H1 (cell line): ENCODE measurements at places on chromosomes 12 and 14.

GRCh38 chr12:77294016-77294415, 228.6 kb upstream of the E2F7 start:
- DNase-seq: no peak
- no peaks in the 10 kb centered on the region for H3K4me1 ChIP-seq
- no peaks in the 10 kb centered on the region for H3K36me3 ChIP-seq
- H3K4me3 ChIP-seq: no peak overlapping the region
- H3K27me3 ChIP-seq: no peaks in the 10 kb centered on the region
- no peak overlapping the region for H3K27ac ChIP-seq

DNA sequence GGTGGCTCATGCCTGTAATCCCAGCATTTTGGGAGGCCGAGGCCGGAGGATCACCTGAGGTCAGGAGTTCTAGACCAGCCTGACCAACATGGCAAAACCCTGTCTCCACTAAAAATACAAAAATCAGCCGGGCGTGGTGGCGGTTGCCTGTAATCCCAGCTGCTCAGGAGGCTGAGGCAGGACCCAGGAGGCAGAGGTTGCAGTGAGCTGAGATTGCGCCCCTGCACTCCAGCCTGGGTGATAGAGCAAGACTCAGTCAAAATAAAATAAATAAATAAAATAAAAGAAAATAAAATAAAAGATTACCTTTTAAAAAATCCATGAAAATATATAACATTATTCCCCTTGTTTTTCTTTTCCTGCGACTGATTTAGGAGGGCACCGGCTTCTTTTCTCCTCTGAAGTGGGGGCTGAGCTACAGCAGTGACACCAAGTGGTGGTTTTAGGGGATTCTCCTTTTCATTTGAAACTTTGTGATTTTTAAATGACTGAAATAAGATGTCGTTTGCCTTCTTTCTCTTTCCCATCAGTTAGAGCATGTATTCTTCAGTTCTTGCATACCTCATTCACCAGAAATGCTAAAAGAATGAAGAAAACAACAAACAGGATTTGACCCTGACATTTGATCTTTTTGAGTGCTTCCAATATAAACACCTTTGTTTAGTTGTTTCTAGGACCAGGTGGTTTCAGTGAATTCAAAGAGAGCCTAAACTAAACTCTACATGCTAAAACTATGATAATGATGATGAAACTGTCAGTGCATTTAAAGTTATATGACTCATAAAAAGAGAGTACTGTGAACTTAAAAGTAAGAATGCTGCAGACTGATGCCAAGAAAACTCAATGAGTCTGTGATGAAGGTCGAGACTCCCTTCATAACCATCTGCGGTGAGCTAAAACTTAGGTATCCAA, 22.6 kb upstream of the PKP2 start:
- H3K36me3 ChIP-seq: no peaks in the 10 kb centered on the region
- H3K27me3 ChIP-seq: no peaks in the 10 kb centered on the region
- DNase-seq: no peak
- no peak overlapping the region for H3K4me3 ChIP-seq

DNA sequence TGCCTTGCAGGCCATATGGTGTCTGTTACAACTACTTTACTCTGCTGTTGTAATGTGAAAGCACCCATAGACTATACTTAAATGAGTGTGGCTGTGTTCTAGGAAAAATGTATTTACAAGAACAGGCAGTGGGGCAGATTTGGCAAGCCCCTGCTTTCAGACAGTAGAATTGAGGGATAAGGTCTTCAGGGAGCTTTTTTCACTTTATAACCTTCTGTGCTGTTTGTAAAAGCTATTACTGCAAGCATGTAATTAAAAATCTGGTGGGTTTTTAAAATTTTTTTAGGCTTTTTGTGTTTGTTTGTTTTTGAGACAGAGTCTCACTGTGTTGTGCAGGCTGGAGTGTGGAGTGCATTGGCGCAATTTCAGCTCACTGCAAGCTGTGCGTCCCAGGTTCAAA, 73.9 kb downstream of the VEZT start:
- no peaks in the 10 kb centered on the region for H3K27me3 ChIP-seq
- H3K36me3 ChIP-seq: peaks cover 49% of the 10 kb centered on the region
- H3K27ac ChIP-seq: no peak overlapping the region
- no peaks in the 10 kb centered on the region for H3K4me1 ChIP-seq

GRCh38 chr14:78992867-78993266, 822.7 kb downstream of the NRXN3 start:
- no peak for DNase-seq
- no peak overlapping the region for H3K27ac ChIP-seq
- no peaks in the 10 kb centered on the region for H3K27me3 ChIP-seq

GRCh38 chr14:25090716-25091454, 40.9 kb upstream of the STXBP6 start:
- no peaks in the 10 kb centered on the region for H3K4me1 ChIP-seq
- H3K27me3 ChIP-seq: no peaks in the 10 kb centered on the region
- H3K36me3 ChIP-seq: no peaks in the 10 kb centered on the region
- no peak overlapping the region for H3K4me3 ChIP-seq
- no peak overlapping the region for H3K27ac ChIP-seq
- no peak for DNase-seq

DNA sequence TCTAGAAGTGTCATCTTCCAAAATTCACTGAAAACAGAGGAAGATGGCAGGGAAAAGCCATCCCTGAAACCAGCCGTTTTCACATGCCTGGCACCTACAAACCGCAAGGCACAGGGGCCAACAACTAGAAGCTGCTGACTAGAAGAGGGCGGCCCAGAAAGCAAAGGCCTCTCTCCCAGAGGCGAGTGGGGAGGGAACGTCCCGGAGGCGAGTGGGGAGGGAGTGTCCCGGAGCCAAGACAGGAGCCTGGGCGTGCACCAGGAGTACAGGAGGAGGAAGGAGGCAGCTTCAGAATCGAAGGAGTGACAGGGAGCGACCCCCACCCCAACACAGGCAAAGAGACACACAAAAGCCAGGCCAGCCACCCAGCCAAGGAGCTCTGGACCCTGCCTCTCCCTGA, 21.0 kb downstream of the ANKLE2 start:
- no peaks in the 10 kb centered on the region for H3K27me3 ChIP-seq
- no peak overlapping the region for H3K27ac ChIP-seq
- H3K4me3 ChIP-seq: no peak overlapping the region
- DNase-seq: no peak

GRCh38 chr14:22854963-22855724, 16.4 kb upstream of the LRP10 start:
- H3K27ac ChIP-seq: no peak overlapping the region
- H3K4me1 ChIP-seq: no peaks in the 10 kb centered on the region
- H3K4me3 ChIP-seq: no peak overlapping the region
- H3K36me3 ChIP-seq: no peaks in the 10 kb centered on the region
- DNase-seq: no peak

GRCh38 chr14:73245480-73246325, 8.4 kb downstream of the PAPLN start:
- H3K4me1 ChIP-seq: peaks cover 12% of the 10 kb centered on the region; the same call in 1 of the 2 replicates
- H3K27ac ChIP-seq: no peak overlapping the region
- DNase-seq: no peak
- H3K36me3 ChIP-seq: no peaks in the 10 kb centered on the region
- peak overlapping the region; percentile 54 for H3K4me3 ChIP-seq
- no peaks in the 10 kb centered on the region for H3K27me3 ChIP-seq

GRCh38 chr14:105286759-105287144, 14.0 kb downstream of the BRF1 start:
- no peaks in the 10 kb centered on the region for H3K4me1 ChIP-seq
- H3K4me3 ChIP-seq: no peak overlapping the region
- no peaks in the 10 kb centered on the region for H3K27me3 ChIP-seq

DNA sequence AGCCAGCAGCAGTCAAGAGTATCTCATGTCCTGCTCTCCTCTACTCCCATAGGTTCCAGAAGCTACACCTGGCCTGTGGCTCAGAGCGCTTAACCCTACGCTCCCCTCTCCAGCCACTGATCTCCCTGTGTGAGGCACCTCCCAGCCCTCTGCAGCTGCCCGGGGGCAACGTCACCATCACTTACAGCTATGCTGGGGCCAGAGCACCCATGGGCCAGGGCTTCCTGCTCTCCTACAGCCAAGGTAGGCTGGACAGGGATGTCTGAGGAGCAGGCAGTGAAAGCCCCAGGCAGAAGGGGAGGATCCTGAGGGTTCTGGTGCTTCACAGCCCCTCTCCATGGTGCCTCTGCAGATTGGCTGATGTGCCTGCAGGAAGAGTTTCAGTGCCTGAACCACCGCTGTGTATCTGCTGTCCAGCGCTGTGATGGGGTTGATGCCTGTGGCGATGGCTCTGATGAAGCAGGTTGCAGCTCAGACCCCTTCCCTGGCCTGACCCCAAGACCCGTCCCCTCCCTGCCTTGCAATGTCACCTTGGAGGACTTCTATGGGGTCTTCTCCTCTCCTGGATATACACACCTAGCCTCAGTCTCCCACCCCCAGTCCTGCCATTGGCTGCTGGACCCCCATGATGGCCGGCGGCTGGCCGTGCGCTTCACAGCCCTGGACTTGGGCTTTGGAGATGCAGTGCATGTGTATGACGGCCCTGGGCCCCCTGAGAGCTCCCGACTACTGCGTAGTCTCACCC, 3.6 kb downstream of the LRP10 start:
- no peaks in the 10 kb centered on the region for H3K27me3 ChIP-seq
- H3K36me3 ChIP-seq: no peaks in the 10 kb centered on the region; the same call in 1 of the 2 replicates
- no peak overlapping the region for H3K4me3 ChIP-seq

DNA sequence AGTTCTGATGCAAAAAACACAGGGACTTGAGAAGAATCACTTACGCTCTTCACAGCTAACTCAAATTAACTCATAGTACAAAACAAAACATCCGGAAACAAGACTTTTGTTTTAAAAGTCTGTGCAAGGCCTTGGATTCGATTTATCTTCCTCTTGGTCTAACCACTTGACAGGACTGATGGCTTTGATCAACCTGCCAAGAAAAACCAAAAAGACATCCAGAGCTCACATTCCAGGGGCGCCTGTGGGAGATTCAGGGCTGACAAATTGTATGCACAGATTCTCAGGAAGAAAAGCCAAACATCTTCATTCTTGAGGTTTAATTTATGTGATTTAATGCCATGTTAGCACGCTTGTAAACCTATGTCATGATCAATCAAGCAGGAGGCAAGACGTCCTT, 129.1 kb upstream of the TMCC3 start:
- H3K27me3 ChIP-seq: no peaks in the 10 kb centered on the region
- H3K4me1 ChIP-seq: no peaks in the 10 kb centered on the region
- H3K4me3 ChIP-seq: no peak overlapping the region

- H3K36me3 ChIP-seq: peaks cover 12% of the 10 kb centered on the region; the same call in 1 of the 2 replicates
- H3K4me1 ChIP-seq: peaks cover 7% of the 10 kb centered on the region
- H3K4me3 ChIP-seq: peak overlapping the region; percentile 74; the same call in 1 of the 2 replicates
- DNase-seq: no peak
- no peaks in the 10 kb centered on the region for H3K27me3 ChIP-seq
- H3K27ac ChIP-seq: no peak overlapping the region
These were observed 2.2 kb downstream of the CPSF6 start for GRCh38 chr12:69241438-69242092.

DNA sequence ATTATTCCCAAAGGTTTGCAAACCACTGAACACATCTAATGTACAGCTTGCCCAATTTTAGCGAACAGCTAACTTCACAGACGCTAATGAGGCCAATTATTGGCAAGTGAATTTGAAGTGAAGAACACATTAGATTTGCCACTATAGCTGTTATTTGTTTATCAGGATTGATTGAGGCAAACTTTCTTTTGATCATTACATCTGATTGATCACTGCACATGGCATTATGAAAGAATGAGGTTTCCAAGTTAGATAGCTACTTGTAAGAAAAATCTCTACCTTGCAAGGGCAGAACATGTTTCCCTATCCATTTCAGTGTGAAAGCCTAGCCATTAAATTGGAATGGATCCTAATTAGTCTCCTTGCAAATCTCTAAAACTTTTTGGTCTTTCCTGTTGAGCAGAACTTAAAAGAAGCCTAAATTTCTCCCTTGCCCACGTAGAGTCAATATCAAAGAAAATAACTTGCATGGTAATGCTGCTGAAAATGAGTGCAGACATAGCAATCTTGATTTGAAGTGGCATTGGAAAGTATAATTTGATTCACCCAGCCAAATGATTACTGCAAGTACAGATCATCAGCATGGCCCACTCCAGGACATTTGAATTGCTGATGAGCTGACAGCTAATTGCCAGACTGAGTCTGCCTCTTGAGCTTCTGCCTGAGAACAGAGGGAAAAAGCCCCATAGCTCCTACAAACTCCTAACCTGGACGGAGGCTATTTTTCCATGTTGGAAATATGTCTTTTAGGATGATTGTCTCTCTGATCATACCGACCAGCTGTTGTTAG, 98.6 kb downstream of the TPH2 start:
- H3K27me3 ChIP-seq: no peaks in the 10 kb centered on the region
- no peak overlapping the region for H3K27ac ChIP-seq
- H3K4me3 ChIP-seq: no peak overlapping the region
- no peaks in the 10 kb centered on the region for H3K36me3 ChIP-seq

DNA sequence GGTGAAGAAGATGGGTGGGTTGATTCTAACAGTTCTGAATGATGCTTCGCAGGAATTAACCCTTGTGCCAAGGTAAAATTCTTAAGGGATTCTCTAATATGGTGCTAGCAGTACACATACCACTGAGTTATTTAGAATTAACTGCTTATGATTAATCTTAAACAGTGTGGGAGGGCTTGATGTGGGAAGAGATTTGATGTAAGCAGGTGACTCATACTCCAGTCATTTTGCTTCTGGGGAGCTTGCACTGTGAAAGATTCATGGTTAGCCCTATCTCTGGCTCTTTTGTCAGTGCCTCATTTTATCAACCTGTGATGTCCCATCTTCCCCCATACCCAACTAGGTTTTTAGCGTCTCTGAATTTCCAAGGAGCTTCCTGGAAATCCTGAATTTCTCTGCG, 83.8 kb downstream of the NRXN3 start:
- H3K27ac ChIP-seq: no peak overlapping the region
- no peak overlapping the region for H3K4me3 ChIP-seq
- DNase-seq: no peak

DNA sequence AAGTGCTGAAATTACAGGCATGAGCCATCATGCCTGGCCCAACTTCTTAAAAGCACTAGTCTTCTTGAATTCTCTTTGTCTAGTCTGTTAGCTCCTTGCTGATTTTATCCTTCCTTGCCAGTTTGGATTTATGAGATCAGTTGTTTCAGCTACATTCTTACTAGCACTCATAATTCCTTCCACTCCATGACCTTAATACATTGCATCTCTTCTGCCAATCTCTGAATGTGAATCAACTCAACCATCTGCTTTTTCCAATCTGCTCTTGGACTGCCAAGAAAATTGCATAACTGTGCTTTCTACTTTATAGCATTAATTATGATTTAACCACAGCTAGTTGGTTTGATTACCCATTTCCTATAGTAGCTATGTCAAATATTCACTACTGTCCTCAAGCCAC, 14.9 kb upstream of the HEATR5A start:
- no peaks in the 10 kb centered on the region for H3K27me3 ChIP-seq
- H3K27ac ChIP-seq: no peak overlapping the region
- DNase-seq: no peak
- H3K36me3 ChIP-seq: no peaks in the 10 kb centered on the region
- H3K4me1 ChIP-seq: no peaks in the 10 kb centered on the region
